ENCODE measurements at places on chromosomes 7 and 10.

GRCh38 chr7:115471891-115472290, 550.0 kb downstream of the MDFIC start:
- peak; percentile 48 for DNase-seq

GRCh38 chr7:29091715-29092114, 54.6 kb downstream of the CPVL start:
- DNase-seq: peak; percentile 2

GRCh38 chr7:15461576-15461975, 100.2 kb downstream of the AGMO start:
- peak; percentile 94 for DNase-seq

DNA sequence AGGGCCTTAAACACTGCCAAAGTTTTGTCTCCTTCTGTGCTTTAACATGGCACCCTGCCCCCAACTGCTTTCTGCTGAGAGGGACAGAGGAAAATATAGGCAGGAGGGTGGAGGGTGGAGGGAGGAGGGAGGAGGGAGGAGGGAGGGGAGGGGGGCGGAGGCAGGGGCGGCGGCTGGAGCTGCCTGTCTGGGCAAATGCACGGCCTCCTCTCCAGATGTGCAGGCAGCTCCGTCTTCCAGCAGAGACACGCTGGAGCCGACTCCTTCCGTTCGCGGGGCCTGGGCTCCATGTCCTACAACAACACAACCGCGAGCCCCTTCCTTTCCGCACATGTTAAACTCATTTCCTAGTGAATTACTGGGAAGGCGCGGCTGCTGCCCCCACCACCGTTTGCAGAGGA, 14.2 kb downstream of the EBF3 start:
- DNase-seq: no peak

DNA sequence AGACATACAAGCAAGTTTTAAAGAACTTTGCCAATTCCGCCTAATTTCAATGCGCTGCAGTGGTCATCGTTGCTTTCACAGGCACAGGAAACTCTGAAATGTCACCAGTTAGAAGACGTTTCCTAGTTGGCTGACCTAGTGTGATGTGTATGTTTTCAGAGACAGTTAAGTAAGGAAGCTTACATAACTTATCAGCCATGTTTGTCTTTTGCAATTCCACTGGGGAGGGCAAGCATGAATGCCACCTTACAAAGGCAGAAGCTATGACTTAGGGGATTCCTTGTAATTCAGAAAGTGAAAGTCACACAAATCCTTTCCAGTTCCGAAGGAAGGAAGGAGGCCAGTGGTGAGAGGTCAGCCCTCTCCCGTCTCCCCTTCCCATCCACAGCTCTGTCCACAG, 15.0 kb upstream of the NPS start:
- no peak for DNase-seq

DNA sequence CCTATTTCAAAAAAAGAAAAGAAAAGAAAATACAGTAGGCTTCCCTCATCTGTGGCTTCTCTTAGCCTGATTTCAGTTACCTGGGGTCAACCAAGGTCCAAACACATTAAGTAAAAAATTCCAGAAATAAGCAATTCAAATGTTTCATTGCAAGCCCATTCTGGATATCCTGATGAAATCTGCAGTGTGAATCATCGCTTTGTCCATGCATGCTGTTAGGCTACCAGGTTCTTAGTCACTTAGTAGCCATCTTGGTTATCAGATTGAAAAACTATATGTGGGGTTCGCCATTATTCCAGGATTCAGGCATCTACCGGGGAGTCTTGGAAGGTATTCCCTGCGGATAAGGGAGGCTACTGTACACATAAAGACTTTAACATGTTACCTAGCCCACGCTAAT, 991 bp upstream of the FAM204A start:
- DNase-seq: peak; percentile 1
